ENCODE measurements at places on chromosomes 12 and 14.

DNA sequence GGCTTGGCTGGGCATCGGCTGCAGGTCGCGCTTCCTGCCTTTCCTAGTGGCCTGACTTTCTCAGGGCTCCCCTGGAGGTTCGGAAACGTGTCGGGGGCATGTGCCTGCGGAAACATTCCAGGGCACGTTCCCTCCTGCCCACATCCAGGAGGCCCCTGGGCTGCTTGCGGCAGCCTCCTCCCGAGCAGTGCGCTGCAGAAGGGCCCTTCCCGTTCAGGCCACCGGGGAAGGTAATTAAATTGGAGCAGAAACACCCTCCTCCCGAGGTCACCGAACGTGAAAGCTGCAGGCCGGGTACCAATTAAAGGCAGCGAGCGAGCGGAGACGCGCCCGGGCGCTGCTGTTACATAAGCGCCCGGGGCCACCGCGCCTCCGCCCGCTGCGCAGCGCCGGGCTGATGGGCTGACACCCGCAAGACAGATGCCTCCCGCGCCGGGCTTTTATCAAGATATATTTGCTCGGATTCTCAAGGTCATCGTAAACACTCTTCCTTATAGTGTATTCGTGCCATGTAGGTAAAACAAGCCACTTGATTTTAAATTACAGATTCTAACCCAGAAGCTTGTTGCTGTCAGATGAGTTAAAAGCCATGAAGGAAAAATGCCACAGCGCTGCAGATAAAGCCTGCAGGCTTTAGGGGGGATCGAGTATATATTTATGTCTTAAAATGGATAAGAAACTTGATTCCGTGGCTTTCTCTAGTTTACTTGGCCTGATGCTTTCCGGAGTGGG lies 31.4 kb downstream of the SSPN start:
- no peak for DNase-seq

DNA sequence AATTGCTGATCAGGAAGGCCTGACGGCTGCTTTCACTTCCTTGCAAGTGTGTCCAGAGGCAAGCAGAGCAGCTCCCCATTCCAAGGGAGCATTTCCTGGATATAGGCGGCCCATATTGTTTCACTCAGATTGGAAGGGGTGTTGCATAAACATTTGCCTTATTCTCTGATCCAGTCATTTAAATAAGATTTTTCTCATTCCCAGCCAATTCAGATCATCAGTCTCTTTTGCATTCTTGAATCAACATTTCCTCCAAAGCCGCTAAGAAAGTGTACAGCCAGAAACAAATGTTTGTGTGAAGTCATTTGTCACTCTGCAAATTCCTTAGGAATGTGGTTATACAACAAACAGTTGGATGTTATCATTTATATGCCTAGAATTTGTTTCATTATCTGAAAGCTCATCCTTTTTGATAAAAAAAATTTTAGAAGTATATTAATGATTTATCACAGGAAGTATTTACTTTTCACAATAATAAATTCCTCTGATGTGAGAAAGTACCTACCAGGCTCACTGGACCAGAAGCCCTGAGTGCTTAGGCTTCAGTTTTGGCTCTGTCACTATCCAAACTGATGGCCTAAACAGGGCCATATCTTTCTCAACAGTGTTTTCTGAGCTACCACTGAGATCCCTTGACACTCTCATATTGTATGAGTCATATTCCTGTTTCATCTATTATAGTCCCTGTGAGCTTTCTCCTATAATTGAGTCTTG lies 379.6 kb downstream of the CCDC91 start:
- no peak for DNase-seq

- no peak for DNase-seq
These were observed 11.6 kb downstream of the DEGS2 start for GRCh38 chr14:100147691-100148464.

DNA sequence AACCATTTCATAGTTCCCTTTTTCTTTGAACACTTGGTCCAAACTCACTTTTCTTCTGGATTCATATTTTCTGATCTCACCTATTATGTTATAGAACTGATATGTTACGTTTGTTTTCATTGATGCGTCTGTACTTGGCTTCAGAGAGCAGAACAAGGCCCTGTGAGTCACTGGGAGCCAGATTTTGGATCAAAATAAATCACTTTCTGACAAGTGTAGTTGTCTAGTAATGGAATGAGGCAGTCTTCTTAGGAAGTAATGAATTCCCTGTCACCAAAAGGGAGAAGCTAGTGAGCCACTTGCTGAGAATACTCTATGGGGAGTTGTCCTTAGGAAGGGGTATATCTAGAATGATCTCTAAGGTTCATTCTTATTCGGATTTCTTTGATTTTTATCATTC lies 10.2 kb downstream of the BICD1 start:
- no peak for DNase-seq

DNA sequence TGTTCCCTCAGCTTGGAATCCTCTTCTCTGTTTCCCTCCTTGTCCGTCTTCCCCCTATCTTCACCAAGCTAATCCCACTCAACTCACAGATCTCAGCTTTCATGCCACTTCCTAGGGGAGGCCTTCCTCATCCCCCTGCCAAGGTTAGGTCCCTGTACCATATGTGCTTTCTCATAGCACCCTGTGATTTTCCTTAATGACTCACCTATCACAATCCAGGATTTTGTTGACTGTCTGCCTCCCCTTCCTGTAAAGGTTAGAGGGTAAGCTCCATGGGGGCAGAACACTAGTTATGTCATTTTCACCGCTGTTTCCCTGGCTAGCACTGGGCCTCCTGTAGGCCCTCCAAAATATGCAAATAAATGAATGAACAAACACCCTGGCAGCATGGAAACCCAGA lies 57.6 kb downstream of the CRADD start:
- no peak for DNase-seq
